ENCODE measurements at places on chromosomes 3 and 15.

DNA sequence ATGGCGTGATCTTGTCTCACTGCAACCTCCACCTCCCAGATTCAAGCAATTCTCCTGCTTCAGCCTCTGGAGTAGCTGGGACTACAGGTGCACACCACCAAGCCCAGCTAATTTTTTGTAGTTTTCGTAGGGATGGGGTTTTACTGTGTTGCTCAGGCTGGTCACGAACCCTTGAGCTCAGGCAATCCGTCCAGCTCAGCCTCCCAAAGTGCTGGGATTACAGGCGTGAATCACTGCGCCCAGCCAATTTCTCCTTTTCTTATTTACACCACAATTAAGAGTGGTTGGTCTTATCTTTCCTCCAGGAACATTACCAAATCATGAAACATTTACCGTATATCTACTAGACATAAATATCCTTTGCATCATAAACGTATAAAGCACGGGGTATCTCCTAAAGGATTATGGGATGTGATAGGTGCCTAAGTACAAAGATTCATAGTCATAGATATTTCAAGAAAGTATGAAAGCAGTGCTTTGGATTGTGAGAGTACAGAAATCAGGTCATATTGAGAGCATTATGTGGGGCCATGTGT, 194.5 kb downstream of the RBMS3 start:
- DNase-seq, result no peak

GRCh38 chr15:31857194-31857593, 173.1 kb upstream of the CHRNA7 start:
- no peak for DNase-seq

DNA sequence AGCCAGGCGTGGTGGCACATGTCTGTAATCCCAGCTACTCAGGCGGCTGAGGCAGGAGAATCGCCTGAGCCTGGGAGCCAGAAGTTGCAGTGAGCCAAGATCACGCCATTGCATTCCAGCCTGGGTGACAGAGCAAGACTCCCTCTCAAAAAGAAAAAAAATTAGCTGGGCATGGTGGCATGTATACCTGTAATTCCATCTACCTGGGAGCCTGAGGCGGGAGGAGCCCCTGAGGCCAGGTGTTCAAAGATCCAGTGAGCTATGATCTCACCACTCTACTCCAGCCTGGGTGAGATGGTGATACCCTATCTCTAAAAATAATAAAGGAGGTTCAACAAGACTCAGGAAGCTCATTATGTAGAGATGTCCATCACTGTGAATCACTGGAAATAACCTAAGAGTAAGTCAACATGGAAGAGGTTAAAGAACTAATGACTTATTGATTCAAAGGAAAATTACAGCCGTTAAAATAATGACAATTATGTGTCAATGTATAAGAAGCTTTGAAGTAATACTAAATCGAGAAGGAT, 19.8 kb upstream of the RAB7A start:
- DNase-seq, result no peak

DNA sequence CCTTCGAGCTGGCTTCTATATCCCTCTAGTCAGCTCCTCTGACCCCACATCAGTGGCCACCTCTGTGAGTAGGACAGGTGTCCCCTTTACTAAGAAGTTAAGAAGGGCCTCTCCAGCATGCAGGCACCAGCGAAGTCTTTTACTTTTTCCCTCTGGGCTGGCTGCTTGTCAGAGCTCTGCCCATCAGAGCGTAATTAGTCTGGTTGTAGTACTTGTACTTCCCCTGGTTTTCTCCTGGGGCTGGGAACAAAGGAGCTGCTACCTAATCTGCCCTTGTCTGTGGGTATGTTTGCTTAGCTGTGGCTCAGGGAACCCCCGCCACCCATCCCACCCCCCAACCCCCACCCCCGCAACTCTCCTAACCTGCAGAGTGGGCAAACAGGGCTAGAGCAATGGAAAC, 27.4 kb upstream of the ALPK3 start:
- no peak for DNase-seq

- no peak for DNase-seq
These were observed 90.2 kb upstream of the SLC4A7 start for GRCh38 chr3:27574438-27574795.

DNA sequence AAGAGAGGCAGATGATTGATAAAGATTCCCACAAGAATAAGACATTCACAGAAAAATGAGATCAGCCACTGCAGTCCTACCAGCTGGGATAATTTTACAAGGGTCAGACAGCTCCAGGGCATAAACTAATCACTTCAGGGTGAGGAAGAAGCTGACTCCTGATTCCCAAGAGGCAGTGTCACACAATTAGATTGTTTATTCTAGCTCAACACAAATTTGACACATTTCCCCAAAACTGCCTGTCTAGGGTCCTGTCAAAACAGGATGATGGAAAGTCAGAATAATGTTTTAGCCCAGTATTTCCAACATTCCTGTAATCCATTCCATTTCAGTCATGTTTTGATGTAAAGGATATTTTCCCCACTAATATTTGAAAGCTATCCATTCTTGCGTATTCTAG, 110.8 kb downstream of the TNIK start:
- no peak for DNase-seq

DNA sequence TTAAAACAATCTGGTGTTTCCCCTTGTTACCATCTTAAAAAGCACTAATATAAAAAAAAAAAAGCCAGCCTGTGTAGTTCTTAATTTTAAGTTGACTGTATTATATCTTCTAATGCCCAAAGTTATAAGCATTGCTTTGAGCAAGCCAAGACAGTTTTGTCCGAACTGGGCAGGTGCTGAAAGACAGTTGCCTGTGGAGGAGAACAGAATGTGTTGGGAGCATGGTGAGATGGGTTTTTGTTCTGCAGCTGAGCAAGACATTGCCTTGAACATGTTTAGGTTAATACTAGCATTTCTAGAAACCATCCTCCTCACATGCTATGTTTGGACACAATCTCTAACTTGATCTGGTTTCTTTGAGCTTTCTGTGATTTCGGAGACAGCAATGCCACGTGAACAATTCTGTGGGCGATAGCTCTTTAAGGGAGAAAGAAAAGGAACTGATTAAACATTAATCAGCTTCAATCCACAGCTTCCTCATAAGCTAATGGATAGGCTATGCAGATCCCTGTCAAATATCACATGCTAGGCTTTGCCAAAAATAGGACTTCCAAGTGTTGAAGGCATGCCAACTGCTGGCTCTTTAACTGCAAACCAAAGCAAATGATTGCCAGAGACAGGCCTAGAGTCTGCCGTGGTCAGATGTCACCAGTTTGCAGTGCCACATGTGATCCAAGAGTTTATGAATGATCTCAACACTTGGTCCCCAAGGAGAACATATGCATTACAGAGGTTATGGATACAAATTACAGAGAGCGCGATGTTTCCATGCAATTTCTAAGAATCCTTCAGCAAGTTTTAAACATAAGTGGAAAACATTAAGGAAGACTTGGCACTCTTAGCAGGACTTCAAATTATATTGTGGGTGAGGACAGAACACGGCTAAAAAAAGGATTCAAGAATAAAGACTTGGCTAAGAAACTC, 428.1 kb downstream of the ROBO2 start:
- DNase-seq, result no peak

GRCh38 chr15:86101818-86102217, 22.1 kb downstream of the AGBL1 start:
- DNase-seq, result no peak

DNA sequence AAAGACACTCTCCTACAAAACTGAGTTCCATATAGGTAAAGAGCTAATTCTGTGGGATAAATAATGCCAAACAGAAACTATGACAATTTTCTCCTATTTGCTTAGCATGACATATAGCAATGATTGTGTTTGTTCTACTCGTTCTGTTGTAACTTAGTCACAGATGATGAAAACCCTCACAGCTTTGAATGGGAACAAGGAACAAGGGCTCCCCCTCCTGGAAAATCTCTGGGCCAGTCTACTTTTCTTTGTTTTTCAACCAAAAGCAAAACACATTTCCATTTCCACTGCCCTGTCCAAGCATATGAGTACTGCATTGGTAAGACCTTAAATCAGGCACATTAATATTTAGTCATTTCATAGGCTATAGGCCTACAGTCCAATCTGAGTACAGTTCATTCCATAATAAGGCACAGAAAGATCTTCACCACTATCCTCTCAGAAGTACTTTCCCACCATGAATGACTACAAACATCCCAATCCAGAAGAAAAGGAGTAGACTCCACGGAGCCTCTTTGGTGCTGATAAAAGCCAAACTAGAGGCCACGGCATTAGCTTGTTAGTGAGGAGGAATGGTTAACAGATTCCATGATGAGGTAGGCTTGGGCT, 67.1 kb downstream of the ATP8B4 start:
- DNase-seq, result no peak

DNA sequence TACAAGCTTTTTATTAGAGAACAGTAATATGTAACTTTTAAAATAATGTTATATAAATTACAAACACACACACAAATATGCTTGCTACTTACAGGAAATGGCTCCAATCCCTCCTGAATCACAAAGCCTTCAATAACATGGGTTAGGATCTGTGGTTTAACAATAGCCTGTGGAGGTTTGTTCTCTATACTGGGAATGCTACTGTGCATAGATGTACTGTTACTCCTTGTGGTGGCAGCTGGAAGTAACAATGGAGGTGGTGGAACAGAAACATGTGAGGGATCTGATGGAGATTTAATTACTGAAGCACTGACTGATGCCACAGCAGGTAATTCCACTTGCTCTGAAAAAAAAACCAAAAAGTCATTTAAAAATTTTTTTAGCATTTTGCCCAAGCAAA, 64.4 kb downstream of the PHC3 start:
- no peak for DNase-seq

- no peak for DNase-seq
These were observed 10.2 kb upstream of the TMEM45A start for GRCh38 chr3:100482176-100482575.

- DNase-seq, result no peak
These were observed 6.2 kb downstream of the ALPK3 start for GRCh38 chr15:84823282-84823878.

DNA sequence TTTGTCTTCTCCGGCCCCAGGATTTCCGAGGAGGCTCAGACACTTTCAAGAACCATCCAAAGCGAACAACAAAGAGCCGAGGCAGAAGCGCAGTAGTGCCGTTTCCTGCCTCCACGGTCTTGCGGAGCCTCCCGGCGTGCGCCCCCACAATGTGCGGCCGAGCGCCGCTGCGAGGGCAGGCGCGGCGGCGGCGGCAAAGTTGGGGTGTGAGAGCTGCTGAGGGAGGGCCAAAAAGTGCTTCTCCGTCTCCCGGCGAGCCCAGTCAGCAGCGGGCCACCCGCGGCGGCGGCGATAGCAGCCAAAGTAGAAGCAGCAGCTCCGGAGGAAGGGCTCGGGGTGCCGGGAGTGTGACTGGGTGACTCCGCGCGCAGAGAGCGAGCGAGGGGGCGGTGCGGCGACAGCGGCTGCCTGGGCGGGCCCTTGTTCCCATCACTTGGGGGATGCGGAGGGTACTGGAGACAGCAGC, 749.1 kb downstream of the ROBO1 start:
- no peak for DNase-seq

GRCh38 chr3:14126887-14127505, 2.1 kb downstream of the TMEM43 start:
- DNase-seq, result no peak

GRCh38 chr3:121627622-121628021, 33.1 kb downstream of the HCLS1 start:
- DNase-seq, result no peak

- no peak for DNase-seq
These were observed 61.1 kb downstream of the AMOTL2 start for GRCh38 chr3:134312873-134313846.

DNA sequence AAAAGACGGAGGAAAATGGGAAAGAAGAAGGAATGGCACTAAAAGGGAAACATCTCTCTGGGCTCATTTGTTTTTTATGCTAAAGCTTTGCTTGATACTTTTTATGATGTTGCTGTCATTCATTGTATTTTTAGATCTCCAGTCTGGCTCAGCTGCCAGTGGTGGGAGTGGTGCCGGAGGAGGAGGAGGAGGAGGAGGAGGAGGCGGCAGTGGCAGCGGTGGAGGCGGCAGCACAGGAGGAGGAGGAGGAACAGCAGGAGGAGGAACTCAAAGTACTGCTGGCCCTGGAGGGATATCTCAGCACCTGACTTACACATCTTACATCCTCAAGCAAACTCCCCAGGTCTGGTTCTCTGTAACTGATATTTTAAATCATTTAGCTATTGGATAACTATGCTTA, 49.6 kb downstream of the MAP6D1 start:
- no peak for DNase-seq

DNA sequence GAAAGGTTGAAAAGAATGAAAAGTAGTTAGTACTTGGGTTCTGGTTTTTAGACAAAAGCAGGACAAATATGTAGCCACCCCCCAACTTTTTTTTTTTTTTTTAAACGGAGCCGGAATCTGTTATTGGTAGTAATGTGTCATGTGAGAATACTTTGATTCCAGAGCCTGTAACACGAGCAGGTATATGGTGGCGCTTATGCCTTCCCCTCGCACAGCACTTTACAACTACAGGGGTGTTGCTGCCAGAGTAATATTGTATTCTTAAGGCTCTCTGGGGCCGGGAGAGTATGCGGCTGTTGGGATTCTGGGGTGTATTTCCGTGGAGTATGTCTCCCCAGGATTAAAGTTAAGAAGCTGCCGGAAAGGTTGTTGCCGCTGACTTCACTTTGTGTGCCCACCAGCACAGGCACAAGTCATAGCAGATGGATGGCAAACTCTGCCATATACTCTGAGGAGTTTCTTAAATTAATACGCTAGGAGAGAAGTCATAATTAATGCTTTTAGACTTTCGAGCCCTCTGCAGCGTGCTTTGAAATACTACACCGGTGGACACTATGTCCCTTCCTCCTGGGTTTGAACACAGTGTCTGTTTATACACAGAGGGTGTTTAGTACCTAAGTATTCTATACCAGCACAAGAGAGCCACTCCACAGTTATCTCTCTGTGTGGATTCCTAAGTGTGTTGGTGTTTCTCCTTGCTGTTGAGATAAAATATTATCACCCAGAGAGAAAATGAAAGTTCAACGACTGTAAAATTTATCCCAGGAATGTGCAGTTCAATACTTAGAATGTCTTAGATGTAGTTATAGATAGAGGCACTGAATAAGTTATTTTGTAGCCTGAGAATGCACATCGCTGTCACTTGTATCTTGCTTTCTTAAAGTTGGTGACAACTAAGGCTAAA, 1.4 kb downstream of the MBNL1 start:
- no peak for DNase-seq

DNA sequence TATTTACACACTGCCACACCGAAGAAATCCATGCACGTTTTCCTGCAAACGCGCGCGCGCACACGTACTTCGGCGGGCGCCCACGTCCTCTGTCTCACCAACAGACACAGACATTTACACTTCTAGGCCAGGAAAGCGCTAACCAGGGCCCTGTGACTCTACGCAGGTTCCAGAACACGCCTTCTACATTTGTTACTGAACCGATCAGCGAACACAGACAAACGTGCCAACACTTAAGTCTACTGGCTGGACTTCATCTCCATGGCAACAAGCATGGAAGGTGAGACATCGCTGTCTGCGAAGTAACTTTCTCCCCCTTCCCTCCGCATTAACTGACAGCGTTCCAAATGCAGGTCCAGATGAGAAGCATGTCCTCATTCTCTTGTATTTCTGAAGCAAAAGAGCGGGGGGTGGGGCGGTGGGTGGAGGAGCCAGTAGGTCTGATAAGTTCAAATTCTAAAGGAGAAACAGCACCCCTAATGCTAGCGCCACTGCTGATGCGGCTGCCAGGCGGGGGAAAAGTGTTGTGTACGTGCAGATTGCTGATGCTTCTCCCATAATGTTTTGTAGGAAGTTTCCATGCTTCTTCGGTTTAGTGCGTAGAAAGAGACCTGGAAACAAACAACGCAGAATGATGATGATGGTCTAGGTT, at the start of gene CTXN2:
TSS of gene CTXN2 (plus strand) at position 92 of the 652 bp plus-strand sequence. CDS start 9,636 bp downstream, outside the sequence.
- no peak for DNase-seq
